Adipocyte (in vitro differentiated cells): ENCODE measurements at places on chromosomes 2 and 18.

GRCh38 chr2:119852214-119852613 lies 92.5 kb downstream of the PTPN4 start:
- no peak for DNase-seq

- DNase-seq, result peak; percentile 26
Measured at GRCh38 chr18:3458952-3459853, 9.2 kb downstream of the TGIF1 start.

DNA sequence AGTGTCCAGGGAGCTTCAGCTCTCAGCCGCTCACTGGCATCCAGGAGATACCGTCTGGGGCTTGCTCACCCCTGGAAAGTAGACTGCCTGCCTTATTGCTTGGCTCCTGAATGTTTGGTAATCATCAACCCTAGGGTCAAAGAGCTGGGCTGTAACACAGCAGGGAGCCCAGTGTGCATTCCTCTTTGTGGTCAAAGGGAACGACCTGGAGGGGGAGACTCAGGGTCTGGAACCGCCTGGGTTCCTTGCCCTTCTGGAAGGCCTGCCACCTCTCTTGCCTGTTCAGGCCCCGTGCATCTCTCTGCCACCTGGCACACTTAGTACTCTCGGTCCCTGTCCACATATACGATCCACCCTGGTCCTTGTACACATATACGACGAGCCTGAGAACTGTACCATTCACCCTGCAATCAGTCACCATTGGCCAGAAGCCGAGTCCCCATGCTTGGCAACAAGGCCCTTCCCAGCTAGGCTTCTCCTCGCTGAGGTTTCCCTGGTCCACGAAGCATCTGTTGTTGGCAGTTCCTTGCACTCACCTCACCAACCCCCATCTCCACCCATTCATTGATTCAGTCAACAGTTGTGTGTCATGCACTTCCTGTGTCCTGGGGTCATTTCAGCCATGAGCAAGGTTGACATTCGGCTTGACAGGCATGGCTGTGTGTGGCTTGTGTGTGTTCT lies at the start of gene NAT8:
TSS of gene NAT8 (minus strand) at position 85 of the 681 bp plus-strand sequence. CDS start 794 bp downstream, outside the sequence.
- DNase-seq, result no peak

GRCh38 chr2:232351686-232352510 lies 26.7 kb upstream of the ALPP start:
- no peak for DNase-seq

- no peak for DNase-seq
Measured at GRCh38 chr18:41569867-41570266, 385.2 kb upstream of the PIK3C3 start.

DNA sequence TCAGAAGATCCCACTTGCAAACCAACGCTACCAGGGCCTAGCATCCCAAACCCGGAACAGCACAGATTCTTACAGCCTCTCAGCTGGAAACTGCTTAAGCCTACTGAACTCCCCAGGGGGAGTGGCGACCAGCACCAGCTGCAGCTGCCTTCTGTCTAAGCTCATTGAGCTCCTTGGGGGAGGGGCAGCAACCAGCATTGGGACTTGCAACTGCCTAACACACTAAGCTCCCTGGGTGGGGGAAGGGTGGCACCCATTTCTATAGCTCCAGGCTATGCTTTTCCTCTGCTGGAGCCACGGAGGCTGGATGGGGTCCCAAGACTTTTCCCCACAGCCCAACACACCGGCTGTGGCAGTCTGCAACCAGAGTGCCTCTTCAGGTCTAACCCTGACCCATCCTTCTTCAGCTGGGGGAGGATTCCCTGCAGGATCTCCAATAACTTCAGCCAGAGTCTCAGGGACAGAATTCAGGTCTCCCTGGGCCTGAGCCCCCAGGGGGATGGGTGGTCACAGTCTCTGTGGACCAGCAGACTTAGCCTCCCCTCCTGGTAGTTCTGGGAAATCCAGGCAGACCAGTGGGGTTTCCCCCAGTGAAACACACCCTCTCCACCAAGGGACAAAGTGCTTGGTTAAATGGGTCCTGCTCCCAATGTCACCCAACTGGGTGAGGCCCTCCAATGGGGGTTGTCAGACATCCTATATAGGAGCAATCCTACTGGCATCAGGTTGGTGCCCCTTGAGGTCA lies 45.9 kb upstream of the ITGA4 start:
- no peak for DNase-seq

GRCh38 chr2:201507725-201508124 lies 56.2 kb downstream of the STRADB start:
- DNase-seq, result no peak
